Large intestine (tissue), 12 donors: ENCODE measurements at places on chromosomes 4 and X.

GRCh38 chrX:93932471-93933220 is 258.6 kb downstream of the FAM133A start:
- DNase-seq = no peak

GRCh38 chr4:81722290-81722851 is 250.7 kb upstream of the RASGEF1B start:
- DNase-seq = no peak

- no peak for DNase-seq
These were observed 41.0 kb downstream of the PCDH10 start for GRCh38 chr4:133190098-133190497.

- peak; percentile 65 for DNase-seq
These were observed 53.5 kb downstream of the SMAD1 start for GRCh38 chr4:145535202-145535601.

DNA sequence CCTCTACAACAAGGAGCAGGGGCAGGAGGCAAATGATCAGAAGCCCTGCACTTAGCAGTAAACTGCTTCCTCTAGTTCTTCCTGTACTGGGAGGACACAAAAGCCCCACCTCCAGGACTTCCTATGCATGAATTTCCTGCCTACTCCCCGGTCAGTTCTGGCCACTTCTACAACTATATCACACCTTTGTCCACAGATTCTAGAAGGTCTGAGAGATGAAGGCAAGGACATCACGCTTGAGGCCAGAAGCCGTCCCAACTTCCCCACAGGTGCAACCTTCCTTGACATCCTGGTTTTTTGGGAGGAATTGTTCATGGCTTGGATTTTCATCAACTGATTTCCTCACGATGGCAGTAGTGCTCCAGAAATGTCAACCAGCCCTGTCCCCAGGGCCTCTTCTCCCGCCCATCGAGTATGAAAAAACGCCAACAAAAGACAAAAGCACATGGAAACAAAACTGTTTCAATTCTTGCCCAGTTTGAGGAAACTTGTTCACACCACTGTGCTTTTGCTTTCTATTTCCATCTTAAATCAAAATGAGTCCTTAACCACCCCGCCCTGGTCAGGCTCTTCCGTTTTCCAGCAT is 206.5 kb upstream of the STK26 start:
- DNase-seq = no peak

DNA sequence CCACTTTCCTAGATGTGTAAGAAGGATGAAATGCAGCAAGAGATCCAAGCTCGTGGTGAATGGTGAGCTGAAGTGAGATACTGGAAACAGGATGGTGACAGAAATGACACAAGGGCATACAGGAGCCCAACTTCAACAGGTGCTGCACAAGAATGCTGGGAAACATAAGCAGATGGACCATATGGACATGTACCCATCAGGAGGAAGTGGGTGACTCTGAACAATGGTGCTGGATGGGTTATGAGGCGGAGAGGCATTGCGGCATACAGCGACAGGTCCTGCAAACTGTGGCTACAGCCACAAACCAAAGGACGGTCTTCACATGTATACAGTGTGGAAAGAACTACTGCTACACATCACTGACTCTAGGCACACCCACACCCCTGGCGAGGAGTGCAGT is 265.7 kb downstream of the CAMK2D start:
- no peak for DNase-seq

- DNase-seq = no peak
These were observed 544.0 kb upstream of the AGA start for GRCh38 chr4:177986236-177986635.

DNA sequence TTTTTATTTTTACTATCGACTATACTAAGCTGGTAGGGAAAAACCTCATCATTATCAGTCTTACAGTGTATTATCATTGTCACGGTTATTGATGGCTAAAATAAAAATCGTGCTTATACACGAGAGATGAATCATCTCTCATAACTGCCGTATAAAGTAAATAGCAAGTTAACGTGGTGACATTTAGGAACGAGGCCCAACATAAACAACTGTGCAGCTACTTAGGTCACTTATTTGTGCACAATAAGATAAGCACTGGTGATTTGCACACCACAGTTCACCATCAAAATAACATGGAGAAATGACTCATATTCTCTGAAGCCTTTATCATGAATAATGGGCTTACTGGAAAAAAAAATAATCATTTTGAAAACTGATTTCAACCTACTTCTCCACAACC is 482.0 kb upstream of the TENM3 start:
- no peak for DNase-seq

DNA sequence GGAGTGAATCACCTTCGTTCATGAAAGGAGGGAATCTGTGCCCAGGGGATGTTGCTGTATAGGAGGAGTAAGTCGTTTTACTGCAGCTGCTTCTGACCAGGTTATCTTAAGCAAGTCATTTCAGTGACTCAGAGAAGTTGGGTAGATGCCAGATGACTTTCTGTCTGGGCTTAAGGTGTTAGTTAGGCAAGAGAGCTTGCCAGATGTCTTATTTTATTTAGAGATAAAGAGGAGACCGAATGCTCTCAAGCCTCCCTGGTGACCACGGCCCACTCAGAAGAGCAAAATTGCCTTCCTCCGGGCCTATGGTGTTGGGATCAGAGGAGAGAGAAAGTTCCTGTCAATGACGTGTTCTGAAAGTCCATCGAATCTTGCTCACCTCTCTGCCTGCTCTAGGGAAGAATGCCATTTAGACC is 16.3 kb upstream of the ZNF827 start:
- DNase-seq = no peak

DNA sequence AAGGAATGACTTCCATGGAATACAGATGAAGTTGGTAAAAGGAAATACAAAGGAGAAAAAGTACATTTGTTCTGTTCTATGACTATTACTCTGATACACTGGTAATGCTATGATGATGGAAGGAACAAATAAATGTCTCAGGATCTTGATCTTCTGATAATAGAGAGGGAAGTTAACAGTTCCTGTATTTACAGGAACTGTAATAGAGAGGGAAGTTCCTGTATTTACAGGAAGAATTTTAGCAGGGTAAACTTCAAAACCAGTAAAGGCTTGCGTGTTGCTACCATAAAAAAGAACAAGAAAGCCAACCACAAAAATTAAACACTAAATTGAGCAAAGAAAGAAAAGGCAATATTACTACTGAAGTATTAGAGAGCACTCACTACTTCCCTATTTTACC is 91.7 kb upstream of the HPGD start:
- DNase-seq = no peak

DNA sequence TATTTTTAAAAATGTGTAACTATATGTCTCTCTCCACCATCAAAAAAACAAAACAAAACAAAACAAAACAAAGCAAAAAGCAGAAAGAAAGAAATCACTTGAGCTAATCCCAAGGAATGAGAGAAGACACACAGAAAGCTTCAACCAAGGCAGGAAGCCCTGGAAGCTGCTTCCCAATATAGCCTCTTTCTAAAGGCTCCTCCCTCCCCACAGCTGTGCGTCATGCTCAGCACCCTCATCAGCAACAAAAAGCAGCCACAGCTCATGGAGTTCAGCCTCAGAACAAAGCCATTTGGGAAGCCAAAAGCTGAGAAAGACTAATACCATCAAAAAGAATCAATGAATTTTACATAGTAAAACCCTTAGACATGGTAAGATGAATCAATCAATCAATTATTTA is 501.6 kb upstream of the SMIM31 start:
- no peak for DNase-seq

GRCh38 chrX:131802836-131803626 is 220.1 kb upstream of the STK26 start:
- DNase-seq = no peak

DNA sequence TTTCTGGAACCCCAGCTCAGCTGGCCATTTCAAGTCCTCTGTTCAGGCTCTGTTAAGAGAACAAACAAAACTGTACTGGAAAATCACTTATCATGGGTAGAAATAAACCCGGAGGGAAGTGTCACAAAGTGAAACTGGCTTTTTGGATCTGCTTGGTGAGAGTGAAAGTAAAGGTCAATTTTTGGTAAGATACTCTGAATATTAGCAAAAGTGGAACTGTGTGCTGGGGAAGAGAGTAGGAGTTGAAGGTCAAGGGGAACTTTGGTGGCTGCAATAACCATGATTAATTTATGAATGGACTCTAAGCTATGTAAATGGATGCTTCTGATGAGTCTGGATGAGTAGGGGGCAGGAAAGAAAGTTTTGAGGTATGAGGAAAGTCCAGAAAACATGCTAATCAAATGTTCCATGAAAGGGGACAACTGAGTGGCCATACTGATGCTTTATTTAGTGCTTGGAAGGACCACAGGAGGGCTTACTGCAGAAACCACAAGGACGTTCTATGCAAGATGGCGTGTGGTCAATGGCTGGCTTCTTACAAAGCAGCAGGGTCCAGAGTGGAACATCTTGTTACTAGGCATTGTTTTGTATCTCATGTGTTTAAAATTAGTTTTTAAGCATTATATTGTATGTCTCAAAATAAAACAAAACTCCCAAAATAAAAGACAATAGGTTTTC is 36.8 kb upstream of the TNIP3 start:
- no peak for DNase-seq

- no peak for DNase-seq
These were observed 20.1 kb downstream of the GAK start for GRCh38 chr4:911871-912490.

DNA sequence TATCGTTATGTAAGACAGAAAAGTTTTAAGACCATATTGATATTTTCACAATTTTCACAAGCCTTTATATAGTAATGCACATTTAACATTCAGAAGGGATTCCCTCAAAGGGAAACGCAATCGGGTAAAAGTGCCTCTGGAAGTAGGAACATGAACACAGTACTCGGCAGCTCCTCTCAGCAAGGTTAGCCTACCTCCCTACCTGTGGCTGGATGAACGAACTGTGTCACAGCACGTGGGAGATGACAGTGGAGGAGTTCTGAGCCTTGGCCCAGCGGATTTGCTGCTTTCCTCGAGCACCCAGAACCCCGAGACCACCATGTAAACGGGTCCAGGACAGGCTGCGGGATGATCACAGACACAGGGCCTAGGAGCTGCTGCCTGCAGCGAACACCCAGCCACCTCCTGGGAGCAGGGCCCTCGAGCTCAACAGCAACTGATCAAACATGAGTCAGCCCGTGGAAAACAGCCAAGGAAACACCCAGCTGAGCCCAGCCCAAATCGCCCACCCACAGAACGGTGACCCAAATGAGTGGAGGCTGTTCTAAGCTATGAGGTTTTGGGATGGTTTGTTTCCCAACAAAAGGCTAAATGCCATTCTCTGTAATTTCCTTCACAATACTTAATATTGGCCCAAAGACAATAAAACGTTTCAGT is 30.4 kb downstream of the FAT1 start:
- no peak for DNase-seq
